ENCODE measurements at places on chromosomes 5 and 9. TPM values are rescaled to one million over a fixed set of nuclear protein-coding genes. Genes with fewer than 3 reads are reported as not detected.

DNA sequence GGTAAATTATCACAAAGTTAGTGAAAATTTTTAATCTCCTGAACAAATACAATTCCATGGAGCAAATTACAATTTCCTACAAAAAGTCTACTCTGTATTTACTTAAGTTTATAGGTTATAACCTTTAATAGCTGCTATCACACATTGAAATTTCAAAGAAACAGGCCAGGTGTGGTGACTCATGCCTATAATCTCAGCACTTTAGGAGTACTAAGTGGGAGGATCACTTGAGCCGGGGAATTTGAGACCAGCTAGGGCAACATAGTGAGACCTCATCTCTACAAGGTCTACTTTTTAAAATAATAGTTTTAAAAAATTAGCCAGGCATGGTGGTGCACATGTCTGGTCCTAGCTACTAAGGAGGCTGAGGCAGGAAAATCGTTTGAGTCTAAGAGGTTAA is 50.3 kb downstream of the HINT1 start:
- no peak for DNase-seq

DNA sequence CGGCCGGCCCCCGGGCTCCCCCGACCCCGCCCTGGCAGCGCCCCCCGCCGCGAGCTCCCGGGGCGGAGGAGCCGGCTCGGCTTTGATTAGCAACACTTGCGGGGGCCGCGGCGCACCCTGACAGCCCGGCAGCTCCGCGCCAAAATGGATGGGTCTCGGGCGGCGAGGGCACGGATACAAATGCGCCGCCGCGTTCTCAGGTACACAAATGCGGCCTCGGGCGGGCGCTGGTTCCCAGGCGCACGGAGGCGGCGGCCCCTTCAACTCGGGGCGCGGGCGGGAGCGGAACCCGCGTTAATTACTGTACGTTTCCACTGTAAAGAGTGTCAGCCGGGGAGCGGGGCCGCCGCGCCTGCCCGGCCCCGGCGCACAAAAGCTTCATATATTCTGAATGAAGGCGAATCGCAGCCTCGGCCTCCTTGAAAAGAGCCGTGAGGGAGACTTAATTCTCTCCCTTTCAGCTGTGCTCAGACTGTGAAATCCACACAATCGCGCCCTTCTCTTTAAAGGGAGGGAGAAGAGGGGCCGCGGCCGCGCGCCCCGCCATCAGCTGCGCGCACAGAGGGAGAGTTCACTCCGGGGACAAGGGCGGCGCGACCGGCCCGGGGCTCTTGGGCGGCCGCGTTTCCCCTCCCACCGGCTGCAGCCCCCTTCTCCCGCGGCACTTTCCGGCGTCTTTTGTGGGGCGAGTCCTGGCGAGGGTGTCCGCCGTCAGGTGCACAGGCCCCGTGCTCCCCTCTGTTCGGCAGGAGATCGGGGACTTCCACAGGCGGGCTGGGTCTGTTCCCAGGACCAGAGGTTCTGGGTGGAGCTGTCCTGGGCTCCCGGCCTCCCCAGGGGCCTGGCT is 27.0 kb downstream of the MSX2 start:
- DNase-seq: no peak

- DNase-seq: no peak
These were observed 158.0 kb upstream of the PPP1R26 start for GRCh38 chr9:135321580-135321979.

DNA sequence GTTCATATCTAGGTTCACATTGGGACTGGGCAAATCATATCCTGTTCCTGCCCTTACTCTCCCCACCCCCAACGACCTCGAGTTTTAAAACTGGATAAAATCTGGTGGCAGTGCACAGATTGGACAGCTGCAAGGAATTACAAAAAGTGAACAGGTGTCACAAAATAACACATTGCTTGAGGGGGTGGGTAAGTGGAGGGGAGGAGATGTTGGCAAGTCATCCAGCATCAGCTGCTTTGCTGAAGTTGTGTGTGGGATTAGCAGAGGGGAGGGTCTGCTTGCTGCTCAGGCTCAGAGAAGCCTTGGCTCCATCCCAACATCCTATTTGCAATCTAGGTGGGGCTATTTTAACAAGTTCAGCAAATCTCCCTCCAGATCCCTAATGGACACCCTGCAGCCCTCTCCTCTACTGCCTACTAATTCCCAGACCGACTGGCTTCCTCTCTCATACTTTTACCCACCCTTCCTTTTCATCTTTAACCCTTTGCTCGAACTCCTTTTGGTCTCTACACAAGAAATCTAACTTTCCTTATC is 39.8 kb upstream of the SLC24A2 start:
- no peak for DNase-seq

- no peak for DNase-seq
These were observed 116.8 kb upstream of the COX7C start for GRCh38 chr5:86500947-86501346.

- DNase-seq: no peak
These were observed 27.7 kb upstream of the MYO10 start for GRCh38 chr5:16963821-16964220.

- DNase-seq: no peak
These were observed 14.1 kb upstream of the RAPGEF6 start for GRCh38 chr5:131649161-131649560.

- peak; percentile 44 for DNase-seq
These were observed 24.5 kb upstream of the MVB12B start for GRCh38 chr9:126301985-126302603.

DNA sequence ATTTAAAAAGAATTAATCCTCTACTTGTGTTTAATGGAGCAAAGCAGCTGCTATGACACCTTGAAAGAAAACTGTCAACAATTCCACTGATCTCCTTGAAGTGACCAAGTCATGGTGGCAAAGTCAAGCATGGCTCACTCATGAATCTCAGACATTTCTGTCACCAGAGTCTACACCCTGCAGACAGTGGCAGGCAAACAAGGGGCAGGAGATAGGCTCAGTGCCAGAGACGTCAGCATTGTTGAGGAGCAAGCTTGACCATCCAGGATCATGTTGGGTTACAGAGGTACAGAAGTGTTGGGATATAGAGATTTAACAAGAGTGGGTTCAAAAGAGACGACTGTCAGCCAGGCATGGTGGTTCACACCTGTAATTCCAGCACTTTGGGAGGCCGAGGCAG is 16.1 kb upstream of the VPS13A start:
- no peak for DNase-seq

DNA sequence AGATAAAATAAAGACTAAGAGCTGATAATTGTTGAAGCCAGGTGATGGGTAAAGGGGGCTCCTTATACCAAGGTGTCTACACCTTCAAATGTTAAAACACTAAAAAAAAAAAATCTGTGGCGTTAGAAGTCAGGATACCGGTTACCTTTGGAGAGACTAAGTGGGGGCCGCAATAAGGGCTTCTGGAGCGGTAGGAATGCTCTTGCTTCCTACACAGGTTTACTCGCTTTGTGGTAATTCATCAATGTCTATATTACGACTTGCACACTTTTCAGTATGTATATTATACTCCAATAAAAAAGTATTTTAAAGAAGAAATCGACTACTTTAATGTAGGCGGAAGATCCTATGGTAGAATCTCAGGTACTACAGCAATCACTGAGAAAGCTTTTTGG is 12.5 kb downstream of the MRPS27 start:
- DNase-seq: no peak

- DNase-seq: no peak
These were observed 72.1 kb downstream of the MRPL36 start for GRCh38 chr5:1727571-1727970.

- DNase-seq: no peak
These were observed 8.4 kb downstream of the COX7C start for GRCh38 chr5:86626149-86626548.

GRCh38 chr9:122186301-122186700 is 26.6 kb downstream of the MORN5 start:
- DNase-seq: no peak

GRCh38 chr9:123002754-123003153 is 30.7 kb upstream of the GPR21 start:
- no peak for DNase-seq

- DNase-seq: no peak
These were observed 157.5 kb upstream of the SHB start for GRCh38 chr9:38226491-38226951.

DNA sequence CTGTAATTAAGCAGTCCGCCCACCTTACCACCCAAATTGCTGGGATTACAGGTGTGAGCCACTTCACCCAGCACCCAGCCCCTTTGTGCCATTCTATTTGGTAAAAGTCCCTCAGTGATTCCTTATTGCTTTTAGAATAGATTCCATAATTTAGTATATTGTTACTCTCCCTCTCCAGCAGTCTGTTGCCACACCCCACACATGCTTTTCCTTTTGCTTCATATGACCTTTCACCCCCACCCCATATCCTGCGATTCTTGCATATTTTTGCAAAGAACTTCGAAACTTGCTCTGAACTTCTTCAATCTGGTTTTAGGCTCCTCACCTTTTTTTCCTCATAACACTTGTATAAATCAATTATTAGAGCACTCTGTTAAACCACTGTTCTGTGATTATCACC is 100.2 kb downstream of the MTREX start:
- DNase-seq: no peak

- peak; percentile 25 for DNase-seq
These were observed 902 bp downstream of the HABP4 start for GRCh38 chr9:96450613-96451528.

- DNase-seq: no peak
These were observed 1.8 kb upstream of the JAKMIP2 start for GRCh38 chr5:147784146-147784987.

DNA sequence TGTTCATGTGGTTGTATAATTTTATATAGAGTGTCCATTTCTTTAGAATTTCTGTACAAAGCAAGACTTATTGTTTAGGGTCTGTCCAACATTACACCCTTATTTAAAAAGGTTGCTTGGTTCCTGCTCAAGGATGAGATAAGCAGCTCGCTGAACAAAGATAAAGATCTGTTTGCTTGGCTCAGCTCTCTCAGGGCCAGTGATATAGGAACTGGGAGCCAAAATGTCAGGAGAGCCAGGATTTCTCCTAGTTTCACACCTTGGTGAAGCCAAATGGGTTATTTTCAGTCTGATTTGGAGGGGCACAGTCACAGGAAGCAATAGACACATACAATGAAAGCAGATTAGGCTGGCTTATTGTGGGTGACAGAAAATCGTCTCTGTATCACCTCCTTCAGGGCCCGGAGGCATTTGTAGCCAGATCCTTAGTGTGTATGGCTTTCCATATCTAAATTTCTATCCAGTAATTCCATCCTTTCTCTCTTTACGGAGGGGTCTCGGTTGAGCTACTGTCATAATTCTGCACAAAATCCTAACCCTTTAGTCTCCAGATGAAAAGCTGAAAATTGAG is 396.4 kb downstream of the TMEM232 start:
- no peak for DNase-seq

- peak; percentile 74 for DNase-seq
These were observed 795 bp downstream of the CNOT8 start for GRCh38 chr5:154858972-154859871.

DNA sequence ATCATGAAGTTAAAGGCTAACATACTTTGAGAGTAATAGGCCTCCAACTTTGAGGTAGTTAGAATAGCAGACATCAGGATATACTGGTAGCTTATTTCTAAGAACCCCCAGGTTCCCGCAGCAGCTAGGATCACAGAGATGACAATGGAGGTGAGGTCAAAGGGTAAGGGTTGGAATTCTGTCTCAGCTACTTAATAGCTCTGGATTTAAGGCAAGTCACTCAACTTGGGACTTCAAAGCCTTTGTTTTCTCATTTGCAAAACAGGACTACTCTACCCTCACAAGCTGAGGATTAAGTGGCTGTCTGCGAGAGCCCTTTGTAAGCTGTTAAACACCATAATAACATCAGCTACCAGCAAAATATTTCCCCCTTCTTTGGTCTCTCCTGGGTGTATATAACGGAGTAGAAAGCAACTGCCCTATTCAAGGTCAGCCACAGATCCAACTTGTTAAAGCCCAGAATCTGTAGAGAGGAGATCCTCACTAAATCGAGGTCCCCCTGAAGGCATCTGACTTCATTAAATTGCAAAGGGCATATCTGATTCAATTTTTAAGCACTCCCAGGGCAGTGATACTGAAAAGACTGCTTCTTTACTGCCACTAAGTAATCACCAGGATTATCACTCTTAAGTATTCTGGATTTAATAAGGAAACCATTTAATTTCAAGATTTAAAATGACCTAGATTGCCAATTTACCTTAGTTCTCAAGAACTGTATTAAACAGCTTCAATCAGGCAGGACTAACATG is 104.7 kb downstream of the DCP2 start:
- no peak for DNase-seq

GRCh38 chr9:134283111-134283515 is 43.1 kb upstream of the RXRA start:
- DNase-seq: no peak

DNA sequence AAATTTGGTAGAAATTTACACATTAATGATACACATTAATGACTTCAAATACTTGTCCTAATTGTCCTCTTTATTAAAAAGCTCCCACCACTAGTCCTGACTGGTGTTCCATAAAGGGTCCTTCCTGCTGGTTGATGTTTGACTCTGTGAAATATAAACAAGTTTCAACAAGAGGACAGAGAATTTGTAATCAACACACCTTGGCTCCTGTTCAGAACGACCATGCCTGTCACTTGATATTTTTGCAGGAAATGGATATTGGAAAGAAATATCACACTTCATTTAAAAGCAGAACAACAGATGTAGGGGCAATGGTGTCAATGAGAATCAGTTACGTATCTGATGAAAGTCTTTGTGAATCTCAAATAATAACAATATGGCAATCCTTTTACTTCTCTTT is 211.7 kb downstream of the ENC1 start:
- DNase-seq: no peak

DNA sequence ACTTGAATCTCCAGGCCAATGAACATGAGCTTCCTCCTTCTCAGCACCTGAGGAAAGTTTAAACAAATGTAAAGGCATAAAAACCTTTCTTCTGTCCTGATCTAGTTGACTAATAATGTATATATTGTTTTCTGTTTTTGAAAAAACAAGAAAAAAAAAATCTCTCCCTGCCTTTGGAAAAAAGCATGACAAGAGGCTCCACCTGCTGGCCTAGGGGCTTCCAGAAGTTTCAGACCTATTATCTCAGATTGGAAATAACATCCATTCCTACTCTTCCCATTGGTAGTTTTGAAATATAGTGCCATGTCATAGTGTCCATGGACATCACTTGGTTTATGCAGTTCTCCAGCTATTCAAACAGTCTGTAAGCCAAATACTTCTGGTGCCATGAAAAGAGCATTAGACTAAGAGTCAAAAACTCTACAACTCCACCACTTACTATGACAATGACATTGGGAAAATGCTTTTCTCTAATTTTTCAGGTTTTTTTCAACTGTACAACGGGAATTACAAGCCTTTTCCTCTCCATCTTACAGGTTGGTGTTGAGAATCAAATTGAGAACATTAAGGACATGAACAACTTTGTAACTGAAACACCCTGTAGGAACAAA is 409.6 kb upstream of the MPDZ start:
- no peak for DNase-seq

Gene DAB2IP
- 11.2 TPM for total RNA-seq

Gene MARCHF11
- total RNA-seq: not detected

Gene SV2C
- total RNA-seq: not detected

Gene ENTREP1
- total RNA-seq: not detected

Gene HTR4
- not detected for total RNA-seq

Gene CDC20B
- not detected for total RNA-seq

Gene TMEM250
- total RNA-seq: 53.8 TPM

Gene SH2D3C
- 45.7 TPM for total RNA-seq

Gene CLINT1
- 135 TPM for total RNA-seq

Gene NMUR2
- not detected for total RNA-seq

Gene FAM163B
- 2.6 TPM for total RNA-seq

Gene NFX1
- total RNA-seq: 58.3 TPM

Gene CDH18
- not detected for total RNA-seq

Gene TEX48
- not detected for total RNA-seq

Gene OR1Q1
- not detected for total RNA-seq

Gene SHISAL2B
- not detected for total RNA-seq

Measured in OCI-LY7 (cell line).